ENCODE measurements at places on chromosomes 4 and X.
A peak's percentile ranks its signal among the peaks of the same experiment; 100 is the strongest.

DNA sequence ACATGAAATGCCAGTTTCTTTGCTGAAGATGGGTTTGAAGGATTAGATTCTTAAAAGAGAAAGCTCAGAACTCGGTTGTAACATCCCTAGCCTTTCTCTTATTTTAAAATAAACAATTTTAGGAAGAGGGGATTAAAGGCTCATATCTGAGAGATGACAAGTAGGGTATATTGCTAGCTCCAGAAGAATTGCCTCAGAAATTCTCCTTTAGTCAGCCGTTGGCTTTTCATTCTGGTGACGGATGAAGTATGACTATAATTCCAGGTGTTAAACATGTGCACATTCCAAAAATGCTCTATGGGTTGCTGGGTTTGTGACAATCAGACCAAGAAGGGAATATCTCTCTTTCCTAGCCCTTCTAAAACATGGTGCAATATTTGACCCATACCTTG is 17.8 kb downstream of the DKK2 start:
- DNase-seq, result no peak

- no peak for DNase-seq
These were observed 67.4 kb downstream of the GLRB start for GRCh38 chr4:157143369-157143768.

DNA sequence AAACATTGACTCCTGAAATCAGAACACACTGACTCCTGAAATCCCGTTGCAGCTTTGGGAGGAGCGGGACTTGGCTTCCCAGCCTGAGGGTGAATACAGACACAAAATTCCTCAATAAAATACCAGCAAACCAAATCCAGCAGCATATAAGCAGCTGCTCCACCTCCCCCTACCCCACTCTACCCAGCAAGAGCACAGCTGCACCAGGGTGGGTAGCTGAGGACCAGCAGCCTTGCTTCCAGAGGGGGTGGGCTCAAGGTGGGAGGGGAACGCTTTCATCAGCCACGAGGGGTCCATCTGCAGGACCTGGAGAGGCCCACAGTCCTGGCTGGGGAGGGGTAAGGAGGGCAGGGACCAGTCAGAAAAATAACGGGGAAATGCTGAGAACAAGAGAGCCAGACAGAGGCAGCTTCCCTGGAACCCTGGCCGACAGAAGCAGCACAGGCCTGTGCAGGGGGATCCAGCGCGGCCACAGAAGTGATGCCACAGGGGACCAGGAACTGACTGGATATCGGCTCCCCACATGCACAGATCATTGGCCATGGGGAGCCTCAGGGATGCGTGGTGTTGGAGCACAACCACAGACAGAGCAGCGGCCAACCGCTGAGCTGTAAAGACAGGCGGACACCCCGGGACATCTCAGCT is 49.8 kb downstream of the FGFRL1 start:
- DNase-seq, result peak; percentile 20

DNA sequence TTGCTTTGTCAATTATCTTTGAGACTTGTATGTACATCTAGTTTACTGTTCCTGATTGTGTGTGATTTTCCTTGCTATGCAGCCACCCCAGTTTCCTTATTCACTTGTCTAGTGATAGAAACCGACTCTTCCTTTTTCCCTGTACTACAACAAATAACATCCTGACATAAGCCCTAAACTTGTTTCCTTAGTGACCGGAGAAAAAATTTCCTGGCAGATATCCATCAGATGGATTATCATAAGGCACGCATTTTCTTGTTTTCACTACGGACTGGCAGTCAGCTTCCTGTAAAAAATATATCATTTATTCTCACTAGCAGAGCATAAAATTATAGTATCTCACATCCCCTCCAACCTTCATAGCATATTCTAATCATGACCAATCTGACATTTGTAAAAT is 410.7 kb downstream of the CENPC start:
- DNase-seq, result no peak

DNA sequence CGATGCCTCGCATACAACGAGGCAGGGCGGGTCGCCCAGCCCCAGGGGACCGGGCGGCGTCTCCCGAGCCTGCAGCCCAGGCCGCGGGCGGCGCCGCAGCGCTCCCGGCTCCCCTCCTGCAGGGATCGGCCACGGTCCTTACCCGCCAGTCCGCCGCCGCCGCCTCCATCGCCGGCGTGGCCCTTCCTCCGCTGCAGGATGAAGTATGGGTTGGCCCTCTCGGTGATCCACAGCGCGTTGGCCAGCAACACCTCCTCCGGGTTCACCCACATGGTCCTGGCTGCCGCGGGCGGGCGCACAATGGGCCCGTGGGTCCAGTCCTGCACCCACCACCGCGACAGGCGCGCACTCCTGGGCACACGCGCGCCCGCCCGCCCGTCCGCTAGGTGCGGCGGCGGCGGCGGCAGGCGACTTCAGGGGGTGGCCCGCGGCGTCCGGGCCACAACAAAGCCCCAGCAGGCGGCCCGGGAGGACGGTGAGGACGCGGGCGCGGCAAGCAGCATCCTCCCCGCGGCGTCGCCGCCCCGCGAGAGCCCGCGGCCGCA is 339 bp downstream of the TBC1D9 start:
- DNase-seq, result peak; percentile 56

DNA sequence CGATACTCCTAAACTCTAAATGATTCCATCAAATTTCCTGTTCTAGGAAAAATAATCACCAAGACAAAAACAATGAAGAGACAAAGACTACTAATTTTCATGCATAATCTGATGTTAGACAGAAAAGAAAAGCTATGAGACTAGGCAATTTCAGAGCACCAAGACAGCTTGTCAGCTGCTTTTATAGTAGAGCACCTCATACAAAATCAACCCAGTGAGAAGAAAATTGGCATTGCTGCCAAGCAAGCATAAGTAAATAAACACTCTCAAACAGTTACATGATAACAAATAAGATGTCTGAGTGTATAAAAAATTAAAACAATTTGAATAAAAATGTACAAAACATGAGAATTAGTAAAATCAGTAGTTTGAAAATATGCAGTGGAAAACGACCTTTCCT is 1544.6 kb downstream of the C4orf33 start:
- no peak for DNase-seq

- no peak for DNase-seq
These were observed 1.5 kb upstream of the NSD2 start for GRCh38 chr4:1869530-1870327.

GRCh38 chrX:66203114-66203513 is 39.1 kb downstream of the HEPH start:
- DNase-seq, result no peak

GRCh38 chr4:95068818-95069478 is 311.2 kb downstream of the BMPR1B start:
- DNase-seq, result no peak

GRCh38 chr4:85569730-85570299 is 94.9 kb downstream of the ARHGAP24 start:
- no peak for DNase-seq

- DNase-seq, result no peak
These were observed 607.1 kb upstream of the DIPK2B start for GRCh38 chrX:45807572-45808425.

DNA sequence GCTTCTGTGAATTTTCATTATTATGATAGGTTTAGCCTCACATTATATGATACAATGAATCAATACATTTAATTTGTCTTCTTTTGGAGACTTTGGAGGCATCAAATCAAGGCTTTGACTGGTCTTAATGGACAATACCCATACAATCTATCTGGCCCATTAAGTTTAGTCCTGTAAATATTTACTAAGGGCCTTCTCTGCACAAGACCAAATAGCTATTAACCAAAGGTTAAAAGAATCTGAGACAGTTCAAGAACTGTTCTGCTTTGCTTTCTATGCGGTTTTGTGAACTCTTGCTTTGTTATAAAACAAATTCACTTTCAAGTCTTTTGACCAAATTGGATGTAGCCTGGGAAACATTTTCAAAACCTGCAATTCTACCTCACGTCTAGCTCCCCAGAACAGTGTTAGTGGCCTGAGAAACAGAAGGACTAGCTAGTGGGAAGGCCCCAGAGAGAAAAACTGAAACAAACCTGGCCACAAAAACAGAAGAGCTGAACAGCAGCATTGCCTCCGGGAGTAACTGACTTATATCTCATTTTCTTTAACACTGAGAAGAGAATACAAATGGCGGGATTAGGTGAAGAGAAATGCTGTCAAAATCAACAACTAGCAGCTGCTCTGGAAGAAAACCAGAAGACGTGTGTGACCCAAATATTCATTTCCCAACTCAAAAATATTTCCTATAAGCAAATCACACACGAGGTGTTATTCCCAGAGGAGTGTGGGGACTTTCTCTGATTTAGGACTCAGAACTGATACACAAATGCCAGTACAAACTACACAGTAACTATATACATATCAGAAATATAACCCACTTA is 548 bp downstream of the TLR1 start:
- no peak for DNase-seq

DNA sequence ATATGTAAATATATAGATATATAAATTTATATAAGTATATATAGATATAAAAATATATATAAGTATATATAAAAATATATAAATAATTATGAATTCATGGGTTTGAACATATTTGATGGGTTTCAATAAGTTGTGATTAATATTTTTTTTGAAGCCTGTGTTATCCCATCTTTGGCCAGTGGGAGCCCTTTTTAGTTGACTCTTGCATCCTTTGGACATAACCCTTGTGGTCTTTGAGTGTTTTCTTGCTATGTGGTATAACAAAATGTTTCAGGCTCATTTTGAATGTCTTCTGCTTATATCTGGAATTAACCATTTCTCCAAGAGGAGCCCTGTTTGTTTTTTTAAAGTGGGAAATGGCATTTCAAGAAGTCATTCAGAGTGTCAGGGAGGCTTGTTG is 15.2 kb downstream of the SNX25 start:
- DNase-seq, result no peak

DNA sequence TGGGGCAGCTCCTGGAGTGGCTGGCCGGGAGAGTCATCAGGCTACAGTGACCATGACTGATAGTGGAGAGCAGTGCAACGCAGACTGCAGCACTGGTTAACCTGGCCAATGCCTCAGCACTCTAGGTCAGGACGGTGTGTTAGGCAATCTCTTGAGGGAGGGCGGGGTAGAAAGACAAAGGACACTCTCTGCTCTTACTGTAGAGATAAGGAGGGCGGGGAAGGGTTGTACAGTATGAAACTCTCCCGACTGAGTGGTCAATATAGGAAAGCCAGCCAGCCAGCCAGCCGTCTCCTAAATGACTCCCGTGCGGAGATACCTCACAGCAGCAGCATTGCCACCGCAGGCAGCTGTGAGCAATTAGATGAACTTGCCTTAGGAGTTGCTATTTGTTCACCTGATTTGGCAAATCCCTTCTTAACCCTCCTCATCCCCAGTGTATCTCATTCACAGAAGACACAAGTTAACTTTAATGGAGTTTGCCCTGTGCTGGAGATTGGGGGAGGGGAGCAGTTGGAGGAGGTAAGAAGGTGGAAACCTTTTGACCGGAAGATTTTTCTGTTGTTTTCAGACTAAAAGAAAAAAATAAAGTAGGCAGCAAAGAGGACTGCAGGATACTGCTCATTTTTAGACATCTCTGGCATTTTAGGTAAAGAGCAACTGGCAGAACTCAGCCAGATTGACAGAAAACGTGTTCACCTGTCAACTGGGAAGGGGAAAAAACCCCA is 330.5 kb downstream of the HNRNPD start:
- no peak for DNase-seq

- no peak for DNase-seq
These were observed 305.9 kb upstream of the HAND2 start for GRCh38 chr4:173835903-173836302.

DNA sequence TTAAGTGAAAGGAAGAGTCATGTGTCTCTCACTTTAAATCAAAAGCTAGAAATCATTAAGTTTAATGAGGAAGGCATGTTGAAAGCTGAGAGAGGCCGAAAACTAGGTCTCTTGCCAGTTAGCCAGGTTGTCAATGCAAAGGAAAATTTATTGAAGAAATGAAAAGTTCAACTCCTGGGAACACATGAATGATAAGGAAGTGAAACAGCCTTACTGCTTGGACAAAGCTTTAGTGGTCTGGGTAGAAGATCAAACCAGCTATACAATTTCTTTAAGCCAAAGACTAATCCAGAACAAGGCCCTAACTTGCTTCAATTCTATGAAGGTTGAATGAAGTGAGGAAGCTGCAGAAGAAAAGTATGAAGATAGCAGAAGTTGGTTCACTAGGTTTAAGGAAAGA is 24.9 kb downstream of the RHOH start:
- DNase-seq, result no peak

DNA sequence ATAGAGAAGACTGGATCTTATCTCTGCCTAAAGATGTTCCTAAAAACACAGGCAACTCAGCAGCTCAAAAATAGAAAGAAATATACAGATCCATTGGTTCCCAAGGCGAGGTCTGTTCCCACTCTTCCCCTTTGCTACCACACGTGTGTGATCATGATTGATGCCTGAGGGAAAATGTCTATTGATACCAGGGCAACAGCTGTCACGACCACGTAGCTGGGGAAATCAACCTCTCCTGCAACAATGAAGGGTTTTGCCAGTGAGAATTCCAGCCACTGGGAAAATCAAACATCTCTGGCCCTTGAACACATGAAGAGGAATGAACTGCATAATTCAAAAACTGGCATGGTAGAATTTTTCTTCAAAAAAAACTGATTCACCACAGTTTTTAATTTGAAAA is 131.0 kb upstream of the MAP3K15 start:
- no peak for DNase-seq

DNA sequence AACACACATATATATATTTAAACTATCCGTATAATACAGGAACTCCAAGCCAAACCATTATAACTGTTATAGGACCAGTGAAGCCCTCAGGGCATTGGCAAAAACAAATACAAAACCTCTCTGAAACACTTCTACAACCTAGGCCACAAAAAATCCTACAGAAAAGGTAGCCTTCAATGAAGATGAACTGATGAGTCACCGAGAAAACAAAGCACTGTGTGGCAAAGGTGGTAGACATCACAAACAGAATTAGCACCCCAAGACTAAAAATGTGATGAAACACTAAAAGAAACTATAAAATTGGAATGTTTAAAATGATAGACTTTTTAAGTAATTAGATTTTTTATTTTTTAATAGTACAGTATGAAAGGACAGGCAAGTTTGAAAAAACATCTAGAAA is 5.5 kb upstream of the HSPA4L start:
- DNase-seq, result no peak

- no peak for DNase-seq
These were observed 6.3 kb downstream of the GIMD1 start for GRCh38 chr4:106362086-106362825.

- no peak for DNase-seq
These were observed 238.2 kb downstream of the C4orf33 start for GRCh38 chr4:129334136-129334535.

GRCh38 chrX:154650221-154650510 is 3.2 kb downstream of the CTAG2 start:
- no peak for DNase-seq

DNA sequence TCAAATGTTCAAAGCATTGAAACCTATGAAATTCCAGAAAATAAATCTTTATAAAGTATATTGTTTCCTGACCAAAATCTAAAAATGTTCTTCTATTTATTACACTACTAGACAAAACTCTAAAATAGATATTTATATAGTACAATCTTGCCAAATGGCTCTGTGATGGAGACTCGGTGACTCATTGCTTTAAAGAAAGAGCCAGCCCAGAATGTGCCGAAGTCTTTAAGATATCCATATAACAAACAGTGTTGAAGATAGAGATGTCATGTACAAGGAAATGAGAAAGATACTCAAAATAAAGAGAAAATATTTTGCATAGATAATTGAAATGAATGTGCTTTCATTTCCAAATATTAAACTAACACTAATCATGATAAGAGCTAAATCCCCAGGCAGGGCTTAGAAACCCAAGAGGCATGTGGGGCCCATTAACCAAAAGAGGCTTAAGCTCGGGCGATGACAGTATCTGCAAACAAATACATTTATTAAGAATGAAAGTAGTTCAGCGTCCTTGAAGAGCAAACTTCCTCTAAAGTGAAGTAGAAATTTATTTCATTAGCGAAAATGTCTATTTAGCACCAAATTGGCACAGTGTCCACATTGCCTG is 102.1 kb upstream of the FAM9B start:
- DNase-seq, result no peak
